ENCODE measurements at places on chromosomes 5 and 9.
A peak's percentile ranks its signal among the peaks of the same experiment; 100 is the strongest.

- no peak for DNase-seq
These were observed 125.8 kb upstream of the KLF4 start for GRCh38 chr9:107615321-107615720.

DNA sequence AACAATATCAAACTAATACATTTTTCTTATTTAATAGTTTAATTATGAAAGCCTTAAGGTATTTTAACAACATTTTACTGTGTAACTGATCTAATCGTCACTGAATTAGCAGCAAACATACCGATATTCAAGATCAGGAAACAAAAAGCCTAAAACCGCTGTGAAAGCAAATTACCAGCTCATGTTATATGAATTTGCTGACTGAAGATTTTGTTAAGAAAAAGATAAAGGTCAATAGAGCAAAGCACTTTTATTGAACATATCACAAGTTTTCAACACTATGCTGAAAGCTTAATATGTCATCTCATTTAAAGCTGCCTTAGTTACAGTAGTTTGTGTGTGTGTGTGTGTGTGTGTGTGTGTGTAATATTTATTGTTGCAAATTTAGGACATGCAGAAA is 1634.9 kb upstream of the NUDT12 start:
- no peak for DNase-seq

GRCh38 chr9:5813824-5814223 is 19.1 kb downstream of the ERMP1 start:
- no peak for DNase-seq

GRCh38 chr5:119270960-119271757 is 84.7 kb upstream of the TNFAIP8 start:
- no peak for DNase-seq

- no peak for DNase-seq
These were observed 274.3 kb downstream of the AOPEP start for GRCh38 chr9:95000821-95001220.

DNA sequence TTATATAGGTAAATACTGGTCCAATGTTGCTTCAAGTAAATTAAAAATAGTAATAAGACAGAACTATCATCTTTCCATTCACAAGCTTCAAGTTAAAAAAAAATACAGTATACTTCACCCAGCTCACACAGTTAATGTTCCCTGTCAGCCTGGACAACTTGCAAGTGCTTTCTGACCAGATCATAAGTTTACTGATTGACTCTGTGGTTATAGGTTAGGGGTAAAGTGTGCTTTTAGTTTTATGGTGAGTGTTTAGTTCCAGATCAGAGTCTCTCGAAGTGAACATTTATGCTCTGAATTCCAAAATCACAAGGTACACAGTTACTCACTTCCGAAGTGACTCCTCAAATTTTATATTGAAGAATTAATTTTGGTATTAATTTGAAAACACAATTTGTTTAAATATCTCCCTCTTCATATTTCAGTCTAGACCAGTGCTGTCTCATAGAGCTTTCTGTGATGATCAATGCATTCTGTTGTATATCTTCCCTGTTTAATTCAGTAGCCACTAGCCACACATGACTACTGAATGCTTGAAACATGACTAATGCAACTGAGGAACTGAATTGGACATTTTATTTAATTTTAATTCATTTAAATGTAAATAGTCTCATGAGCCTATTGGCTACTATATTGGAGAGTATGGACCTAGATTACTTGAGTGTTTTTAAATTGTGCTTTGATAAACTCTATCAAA is 90.7 kb downstream of the MEF2C start:
- no peak for DNase-seq

DNA sequence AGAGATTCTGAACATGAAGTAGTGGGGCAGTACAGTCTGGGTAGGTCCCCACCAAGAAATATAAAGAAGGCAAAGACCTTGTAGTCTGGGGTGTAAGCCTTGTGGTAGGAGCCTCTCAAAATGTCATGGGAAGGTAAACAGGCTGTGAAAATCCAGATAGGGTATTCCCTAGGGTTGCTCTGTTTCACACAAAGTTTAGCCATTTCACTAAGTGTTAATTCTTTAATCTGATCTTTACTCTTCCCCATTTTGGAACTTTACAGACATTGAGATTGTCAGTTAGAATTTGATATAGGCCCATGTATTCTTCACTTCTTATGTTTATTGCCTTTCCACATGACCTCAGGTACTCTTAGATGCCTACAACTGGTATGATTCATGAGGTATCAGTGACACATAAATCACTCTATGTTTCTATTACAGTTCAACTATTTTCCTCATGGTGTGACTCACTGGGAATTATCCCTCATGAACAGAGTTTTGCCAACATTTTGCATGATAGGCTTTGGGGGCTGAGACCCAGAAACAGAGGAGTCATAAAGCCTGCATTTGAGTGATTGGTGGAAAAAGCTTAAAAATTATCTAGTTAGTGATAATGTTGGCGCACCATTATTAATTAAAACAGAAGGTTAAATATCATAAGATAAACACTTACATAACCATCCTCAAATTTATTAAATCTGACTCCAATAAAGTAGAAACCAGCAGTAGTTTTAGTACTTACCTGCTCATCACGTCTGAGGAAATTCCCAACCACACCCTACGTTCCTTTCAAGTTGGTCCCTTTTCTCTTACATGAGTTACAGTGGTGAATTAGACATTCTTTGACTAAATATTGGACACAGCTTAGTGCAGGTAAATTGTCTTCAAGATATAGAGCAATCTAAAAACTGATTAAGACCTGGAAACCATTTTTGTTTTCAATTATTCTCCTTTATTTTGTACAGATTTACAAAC is 399.8 kb upstream of the MEF2C start:
- DNase-seq = no peak

- DNase-seq = no peak
These were observed 21.8 kb downstream of the DMAC1 start for GRCh38 chr9:7777771-7778170.

- no peak for DNase-seq
These were observed 42.8 kb upstream of the PITX1 start for GRCh38 chr5:135076801-135077200.

DNA sequence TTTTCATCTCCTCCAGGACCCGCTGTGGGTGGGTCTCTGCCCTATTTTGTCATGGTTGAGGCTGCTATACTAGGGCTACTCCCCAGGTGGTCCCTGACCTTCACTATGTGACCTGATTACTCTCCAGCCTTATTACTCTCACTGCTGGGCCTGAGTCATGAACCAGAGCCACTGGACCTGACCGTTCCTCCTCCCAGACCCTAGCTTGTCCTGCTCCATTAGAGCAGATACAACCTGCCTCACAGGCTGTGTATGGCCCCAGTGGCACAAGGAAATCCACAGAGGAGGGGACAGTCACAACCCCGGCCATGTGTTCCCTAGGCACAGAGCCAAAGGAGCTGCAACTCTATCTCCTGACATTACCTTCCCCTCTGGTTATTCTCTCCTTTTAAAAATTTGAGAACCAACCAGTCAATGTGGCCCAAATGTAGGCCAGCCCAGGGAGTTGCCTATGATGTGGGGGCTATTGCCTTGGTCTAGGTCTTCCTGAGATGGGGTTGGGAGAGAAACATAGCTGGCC is 96.0 kb upstream of the FSTL4 start:
- no peak for DNase-seq

DNA sequence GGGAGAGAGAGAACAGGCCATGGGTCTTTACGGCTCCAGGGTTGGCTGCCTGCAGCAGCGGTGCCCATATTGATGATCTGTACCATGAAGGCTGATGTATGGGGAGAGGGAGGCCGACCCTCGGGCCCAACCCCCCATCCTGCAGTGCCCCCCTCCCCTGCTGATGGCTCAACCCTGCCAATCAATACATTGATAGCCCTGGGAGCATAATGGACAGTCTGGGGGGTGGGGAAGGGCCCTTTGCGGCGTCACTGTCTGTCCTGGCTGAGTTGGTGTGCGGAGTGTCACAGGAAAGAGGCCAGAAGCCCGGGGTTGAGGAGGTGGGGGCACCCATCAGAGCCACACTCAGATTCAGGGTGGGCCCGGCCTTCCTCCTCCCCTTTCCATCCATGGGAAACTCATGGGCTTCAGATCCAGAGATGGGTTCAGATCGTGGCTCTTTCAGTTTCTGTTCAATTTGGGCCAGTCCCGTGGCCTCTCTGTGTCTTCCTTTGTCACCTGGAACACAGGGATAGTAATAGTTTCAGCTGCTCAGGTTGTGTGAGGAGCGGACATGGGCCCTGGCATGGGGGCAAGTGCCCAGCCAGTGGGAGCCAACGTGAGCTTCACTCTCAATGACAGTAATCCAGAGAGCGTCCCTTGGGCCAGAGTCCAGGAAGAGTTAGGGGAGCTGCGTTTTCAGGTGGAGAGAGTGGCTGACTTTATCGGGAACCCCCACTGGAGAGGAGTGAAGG is 9.5 kb downstream of the FGF18 start:
- DNase-seq = no peak

- DNase-seq = no peak
These were observed 60.5 kb downstream of the PCSK5 start for GRCh38 chr9:75950998-75951397.

DNA sequence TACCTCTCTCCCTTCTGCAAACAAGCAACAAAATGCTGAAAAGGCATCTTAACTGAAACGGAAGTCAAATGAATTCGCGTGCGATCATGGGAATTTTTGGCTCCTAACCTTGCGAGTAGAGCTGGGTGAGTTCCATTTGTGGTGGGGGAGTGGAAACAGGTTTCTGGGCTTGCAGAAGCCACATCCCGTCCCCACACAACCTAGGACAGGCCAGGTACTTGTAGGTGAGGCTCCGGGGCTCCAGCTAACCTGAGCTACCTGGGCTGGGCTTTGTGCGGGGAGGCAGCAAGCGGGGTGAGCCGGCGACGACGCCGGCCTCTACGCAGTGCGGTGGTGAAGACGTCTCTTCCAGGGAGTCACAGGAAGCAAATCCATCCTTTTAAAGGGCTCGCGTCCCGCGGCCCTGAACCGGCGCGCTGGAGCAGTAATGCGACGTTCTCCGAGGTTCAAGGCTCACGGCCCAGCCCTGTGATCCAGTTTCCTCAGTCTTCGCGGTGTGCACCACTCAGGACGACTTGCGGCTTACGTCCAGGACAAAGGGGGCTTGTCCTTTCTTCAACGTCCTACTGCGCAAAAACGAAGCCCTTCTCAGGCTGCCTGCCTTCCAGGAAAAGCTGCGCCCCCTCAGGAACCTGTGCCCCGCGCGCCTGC is 567 bp upstream of the SPIN1 start:
- peak; percentile 2 for DNase-seq

- no peak for DNase-seq
These were observed 556 bp downstream of the MTREX start for GRCh38 chr5:55308254-55308836.

GRCh38 chr5:93511445-93511844 is 69.6 kb downstream of the NR2F1-AS1 start:
- DNase-seq = no peak

GRCh38 chr5:66666778-66667177 is 70.6 kb downstream of the MAST4 start:
- no peak for DNase-seq

DNA sequence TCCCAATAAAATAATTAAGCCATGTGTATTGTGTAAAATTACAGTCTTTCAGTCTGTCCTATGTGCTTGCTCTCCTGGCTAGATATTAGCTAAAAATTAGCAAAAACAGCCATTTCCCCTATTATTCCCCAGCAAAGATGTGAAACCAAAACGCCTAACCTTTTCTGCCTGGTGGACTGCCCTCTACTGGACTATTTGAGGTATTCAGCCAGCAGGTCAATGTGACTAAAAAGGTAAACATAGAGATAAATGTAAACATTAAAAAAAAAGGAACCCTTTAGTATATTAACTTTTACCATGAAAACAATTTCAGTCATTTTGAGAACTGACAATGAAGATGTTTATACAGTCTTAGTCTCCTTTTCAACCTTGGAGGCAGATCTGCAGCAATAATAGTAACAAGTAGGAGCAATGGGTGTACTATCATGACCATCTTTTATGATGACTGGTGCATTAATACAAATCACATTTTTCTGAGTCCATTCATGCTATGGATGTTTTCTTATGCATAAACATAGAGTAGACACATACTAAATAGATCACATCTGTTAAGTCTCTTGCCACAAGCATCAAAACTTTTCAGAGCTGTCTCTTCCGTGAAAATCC is 10.1 kb downstream of the ATG12 start:
- no peak for DNase-seq

DNA sequence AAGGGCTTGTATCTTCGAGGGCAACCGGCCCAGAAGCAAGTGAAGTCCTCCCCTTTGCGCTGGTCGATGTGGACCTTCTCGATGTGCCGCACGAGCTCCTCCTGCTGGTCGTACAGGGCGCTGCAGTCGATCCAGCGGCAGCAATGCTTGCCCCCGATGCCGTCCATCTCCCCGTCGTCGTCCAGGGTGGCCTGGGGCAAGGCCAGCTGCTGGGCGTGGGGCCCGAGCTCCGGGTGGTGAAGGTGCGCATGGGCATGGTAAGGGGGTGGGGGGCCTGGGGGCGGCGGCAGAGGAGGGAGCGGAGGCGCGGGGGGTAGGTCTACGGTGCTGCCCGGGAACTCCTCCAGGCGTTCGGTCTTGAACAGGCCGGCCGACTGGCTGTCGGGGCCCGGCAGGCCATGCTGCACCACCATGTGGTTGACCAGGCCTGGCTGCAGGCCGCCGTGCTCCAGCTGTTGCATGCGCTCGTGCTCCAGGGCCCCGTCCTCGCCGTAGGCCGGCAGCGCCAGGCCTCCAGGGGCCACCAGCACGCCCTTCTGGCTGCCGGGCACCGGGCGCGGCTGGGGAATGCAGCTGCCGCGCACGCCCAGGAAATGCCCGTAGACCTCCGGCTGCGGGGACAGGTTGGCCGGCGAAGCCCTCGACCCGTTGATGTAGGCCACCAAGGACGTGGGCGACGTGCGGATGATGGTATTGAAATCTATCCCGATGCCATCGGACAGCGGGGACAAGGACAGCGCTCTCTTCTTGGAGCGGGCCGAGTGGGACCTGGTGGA is 181.8 kb downstream of the GLIS3 start:
- peak; percentile 9 for DNase-seq

DNA sequence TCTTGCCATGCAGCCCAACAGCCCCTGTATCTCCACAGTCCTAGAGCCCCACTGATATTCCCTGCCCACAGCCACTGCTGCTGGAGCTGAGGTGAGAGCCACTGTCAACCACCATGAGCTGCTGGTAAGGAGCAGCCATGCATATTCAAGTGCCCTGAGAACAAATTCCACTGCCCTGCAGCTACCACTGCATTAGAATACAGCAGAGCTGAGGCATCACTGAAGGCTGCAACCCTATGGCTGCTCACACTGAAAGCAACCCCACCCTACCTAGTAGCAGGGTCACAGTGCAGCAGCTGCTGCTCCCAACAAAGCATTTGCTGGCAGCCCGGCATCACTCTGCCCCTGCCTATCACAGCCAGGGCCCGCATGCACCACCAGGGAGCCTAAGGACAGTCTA is 68.6 kb downstream of the SKIC3 start:
- DNase-seq = no peak

DNA sequence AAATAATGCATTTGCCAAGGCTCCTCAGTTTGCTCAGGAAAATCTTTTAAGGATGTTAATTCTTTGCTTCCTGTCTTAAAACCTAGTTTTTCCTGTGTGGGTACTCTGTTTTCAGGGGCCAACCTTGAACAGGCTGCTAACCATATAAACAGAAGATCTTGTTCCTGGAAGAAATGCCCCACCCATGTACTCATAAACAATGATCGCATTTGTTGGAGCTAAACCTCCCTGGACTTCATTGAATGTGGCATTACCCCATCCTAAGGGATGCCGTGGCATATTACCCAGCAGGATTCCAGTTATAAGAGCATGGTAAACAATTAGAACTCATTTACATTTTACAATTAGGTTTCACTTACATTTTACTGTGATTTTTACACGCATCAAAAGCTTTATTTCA is 436.0 kb downstream of the ZNF608 start:
- DNase-seq = no peak

Measured in activated CD4-positive, CD25-positive, alpha-beta regulatory T cell treated with anti-CD3 and anti-CD28 coated beads, Interleukin-2, amount 50 U/mL, for 16 hours (primary cell).